Stimulated activated CD4-positive, alpha-beta T cell treated with anti-CD3 and anti-CD28 coated beads, Interleukin-1b, Interleukin-23, amount 100 ng/mL, for 1 hour (primary cell): ENCODE measurements at places on chromosomes 6 and 20.

DNA sequence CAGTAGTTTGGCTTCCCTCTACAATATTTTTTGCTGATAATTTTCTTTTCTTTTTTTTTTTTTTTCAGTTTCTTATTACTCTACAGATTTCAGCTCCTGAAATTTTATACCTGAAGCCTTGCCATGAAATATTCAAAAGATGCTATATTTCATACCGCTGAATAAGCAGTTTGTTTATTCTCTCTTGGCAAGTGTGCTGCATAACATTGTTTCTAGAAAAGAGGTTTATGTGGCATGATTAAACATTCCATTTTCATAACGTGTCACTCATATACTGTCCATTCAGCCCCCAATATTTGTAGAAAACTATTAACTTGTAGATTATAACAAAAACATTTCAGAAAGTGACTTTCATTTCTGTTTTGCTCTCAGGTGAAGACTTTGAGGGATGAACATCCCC lies 174.4 kb upstream of the NOX3 start:
- no peak for DNase-seq

GRCh38 chr6:31617010-31617409 lies 2.0 kb downstream of the AIF1 start:
- no peak for DNase-seq

DNA sequence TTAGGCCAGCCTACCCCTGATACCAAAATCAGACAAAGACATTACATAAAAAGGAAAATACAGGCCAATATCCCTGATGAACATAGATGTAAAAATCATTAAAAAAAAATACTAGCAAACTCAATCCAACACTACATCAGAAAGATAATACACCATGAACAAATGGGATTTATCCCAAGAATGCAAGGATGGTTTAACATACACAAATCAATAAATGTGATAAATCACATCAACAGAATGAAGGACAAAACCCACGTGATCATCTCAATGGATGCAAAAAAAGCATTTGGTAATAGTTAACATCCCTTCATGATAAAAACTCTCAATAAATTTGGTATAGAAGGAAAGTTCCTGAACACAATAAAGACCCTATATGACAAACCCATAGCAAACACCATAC lies 63.8 kb downstream of the SLC22A2 start:
- no peak for DNase-seq

DNA sequence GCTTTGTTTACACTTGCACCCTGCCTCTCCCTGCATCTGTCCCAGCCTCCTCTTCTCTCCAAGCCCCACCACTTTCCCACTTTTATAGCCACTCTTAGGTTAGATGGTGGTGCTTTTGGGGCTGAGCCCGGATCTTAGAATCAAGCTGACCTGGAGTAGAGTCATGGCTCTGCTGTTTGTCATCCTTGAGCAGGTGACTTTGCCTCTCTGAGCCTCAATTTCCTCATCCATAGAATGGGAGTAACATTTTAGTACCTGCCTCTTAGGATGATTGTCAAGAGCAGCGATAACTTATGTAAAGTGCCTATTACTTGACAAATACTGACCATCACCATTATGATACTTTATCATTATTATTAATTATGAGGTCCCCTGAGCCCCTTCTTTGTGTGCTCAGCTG lies 48.2 kb downstream of the CPNE5 start:
- no peak for DNase-seq

GRCh38 chr20:26167499-26167898 lies 470.8 kb upstream of the ZNF337 start:
- DNase-seq, result no peak

- DNase-seq, result no peak
Measured at GRCh38 chr20:20456741-20457140, 88.8 kb downstream of the INSM1 start.

DNA sequence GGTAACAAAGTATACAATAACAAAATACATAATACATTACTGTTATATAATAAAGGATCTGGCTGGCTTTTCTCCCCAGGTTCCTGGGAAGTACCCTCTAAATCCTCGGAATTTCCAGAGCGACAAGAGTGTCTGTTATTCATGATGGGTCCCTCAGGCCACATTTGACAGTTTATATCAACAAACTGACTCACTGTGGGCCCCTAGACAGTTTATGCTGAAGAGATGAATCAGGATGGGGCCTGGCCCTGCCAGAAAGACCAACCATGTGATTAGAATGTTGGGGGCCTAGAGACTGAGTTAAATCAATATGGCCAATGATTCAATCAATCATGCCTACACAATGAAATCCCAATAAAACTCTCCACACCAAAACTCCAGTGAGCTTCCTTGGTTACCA lies 13.5 kb downstream of the USP45 start:
- DNase-seq, result no peak

- DNase-seq, result no peak
Measured at GRCh38 chr6:80158478-80158989, 52.1 kb downstream of the BCKDHB start.

DNA sequence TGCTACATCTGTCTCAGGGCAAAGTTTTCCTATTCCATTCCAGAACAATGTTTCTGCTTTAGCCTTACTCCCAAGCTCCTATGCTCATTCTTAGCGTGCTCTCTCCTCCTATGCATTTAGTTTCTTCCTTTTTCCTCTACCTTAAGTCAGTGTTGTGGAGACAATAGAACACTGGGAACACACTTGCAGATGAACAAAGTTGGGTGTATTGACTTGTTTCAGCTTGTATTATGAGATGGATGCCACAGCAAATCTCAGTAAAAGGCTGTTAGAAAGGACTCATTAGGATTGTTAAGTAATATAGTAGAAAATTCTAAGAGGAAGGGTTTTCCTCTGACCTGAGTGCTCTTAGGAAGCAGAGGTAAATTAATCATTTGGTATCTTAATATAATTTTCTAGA lies 48.4 kb downstream of the BMP5 start:
- no peak for DNase-seq

GRCh38 chr20:43982886-43983285 lies 68.2 kb downstream of the TOX2 start:
- no peak for DNase-seq

DNA sequence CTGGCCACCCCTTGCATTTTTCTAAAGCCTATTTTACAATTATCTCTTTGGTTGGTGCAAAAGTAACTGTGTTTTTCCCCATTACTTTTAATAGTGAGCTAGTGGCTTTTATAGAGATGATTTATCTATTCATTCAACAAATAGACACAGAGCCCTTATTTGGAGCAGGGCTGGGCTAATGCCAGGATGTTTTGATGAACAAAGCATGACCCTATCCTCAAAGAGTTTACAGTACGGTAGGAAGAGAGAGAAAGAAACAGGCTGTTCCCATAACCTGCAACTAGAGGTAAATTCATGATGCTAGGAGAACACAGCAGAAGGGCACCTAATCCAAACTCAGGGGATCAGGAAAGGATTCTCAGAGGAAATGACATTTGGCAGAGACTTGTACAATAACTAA lies 37.3 kb upstream of the UST start:
- no peak for DNase-seq

GRCh38 chr6:75199889-75200288 lies 6.0 kb downstream of the COL12A1 start:
- no peak for DNase-seq

- DNase-seq, result no peak
Measured at GRCh38 chr20:34377072-34377847, 14.2 kb downstream of the ITCH start.

DNA sequence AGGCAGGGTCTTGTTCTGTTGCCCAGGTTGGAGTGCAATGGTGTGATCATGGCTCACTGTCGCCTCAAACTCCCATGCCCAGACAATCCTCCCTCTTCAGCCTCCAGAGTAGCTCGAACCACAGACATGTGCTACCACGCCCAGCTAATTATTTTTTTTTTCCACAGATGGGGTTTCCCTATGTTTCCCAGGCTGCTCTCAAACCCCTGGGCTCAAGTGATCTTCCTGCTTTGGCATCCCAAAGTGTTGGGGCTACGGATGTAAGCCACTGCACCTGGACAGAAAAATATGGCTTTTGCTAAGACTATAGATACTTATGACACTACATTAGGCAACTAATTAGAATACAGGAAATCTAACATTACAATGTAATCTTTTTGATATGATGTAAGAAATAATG lies 17.9 kb downstream of the RNF24 start:
- no peak for DNase-seq

DNA sequence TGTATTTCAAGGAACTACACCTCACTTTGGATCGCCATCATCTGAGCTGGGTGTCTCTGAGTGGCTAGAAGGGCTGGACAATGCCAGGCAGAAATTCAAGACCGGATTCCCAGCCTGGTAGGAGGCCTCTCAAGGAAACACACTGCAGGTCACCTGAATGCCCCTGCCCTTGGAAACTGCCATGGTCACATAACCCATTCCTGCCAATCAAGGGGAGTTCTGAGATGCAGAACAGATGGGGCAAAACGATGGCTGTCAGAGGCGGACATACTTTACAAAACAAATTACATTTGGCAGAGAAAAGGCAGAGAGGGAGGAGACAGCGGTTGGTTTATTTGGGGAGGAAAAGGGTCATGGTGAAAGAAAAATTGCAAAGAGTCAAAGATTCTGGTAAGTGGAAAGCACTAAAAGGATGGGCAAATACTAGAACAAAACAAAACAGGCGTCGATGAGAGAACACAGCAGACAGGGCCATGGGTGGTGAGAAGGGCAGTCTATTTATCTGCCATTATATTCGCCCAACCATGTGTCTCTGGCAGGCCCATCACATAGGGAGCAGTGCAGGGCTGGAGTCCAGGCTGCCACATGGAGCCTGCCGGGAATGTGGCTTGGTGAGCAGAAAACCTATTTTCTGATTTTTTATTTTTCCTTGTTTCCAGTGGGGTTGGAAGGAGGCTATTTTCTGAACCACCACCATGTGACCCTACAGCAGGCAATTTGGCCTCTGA lies 13.5 kb downstream of the BEND3 start:
- DNase-seq, result no peak

DNA sequence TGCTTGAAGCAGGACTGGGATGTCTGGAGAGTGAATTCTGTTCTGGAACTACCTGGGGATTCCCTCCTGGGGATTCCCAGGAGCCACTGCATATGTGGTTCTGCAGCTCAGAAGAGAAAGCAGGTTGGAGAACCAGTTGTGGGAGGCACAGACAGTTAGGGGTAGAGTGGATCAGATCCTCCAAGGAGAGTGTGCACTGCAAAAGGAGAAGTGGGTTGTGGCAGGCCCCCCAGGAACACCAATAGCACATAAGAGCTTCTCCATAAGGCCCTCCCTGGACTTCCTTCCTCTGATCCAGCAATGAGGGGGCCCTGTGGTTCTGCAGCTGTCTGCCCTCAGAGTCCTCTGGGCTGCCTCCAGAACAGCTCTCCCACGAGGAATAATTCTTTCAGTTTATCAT lies 369.2 kb upstream of the CNR1 start:
- no peak for DNase-seq

DNA sequence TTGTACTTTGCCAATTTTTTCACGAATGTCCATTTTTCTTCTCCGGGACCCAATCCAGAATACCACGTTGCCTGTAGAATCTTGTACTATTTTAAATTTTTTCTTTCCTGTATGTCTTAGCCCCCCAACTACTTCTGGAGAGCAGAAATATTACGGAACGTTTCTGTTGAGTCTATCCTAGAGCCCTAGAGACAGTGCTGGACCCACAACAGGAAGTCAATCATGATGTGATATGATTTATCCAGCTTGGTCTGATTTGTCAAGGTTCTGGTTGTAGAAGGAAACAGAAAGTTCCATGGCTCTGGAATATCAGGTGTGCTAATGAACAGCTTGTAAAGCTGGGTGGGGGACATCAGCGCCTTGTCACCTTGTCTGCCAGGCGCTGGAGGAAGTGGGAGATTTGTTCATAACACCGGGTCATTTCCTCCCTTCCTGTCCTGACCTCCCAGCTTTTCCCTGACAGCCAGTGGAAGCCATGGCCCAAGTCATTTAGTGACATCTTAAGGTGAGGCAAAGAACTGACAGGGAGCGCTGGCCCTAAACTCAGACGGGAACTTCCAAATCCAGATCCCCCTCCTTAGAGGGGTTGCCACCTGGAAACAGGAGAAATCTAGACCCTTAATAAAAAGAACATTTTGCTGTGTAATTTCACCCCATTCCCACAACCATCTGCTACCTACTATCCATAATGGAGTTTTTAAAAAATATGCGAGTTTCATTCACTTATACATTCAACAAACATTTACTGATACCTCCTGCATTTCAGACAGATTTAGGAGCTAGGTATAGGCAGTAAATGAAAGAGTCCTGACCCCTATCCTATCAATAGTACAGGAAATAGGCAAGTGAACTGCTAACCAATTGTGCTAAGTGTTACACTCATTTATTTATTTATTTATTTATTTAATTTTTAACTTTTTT lies 130.5 kb downstream of the ZFP64 start:
- DNase-seq, result no peak

GRCh38 chr6:88403486-88403885 lies 237.3 kb upstream of the CNR1 start:
- no peak for DNase-seq

DNA sequence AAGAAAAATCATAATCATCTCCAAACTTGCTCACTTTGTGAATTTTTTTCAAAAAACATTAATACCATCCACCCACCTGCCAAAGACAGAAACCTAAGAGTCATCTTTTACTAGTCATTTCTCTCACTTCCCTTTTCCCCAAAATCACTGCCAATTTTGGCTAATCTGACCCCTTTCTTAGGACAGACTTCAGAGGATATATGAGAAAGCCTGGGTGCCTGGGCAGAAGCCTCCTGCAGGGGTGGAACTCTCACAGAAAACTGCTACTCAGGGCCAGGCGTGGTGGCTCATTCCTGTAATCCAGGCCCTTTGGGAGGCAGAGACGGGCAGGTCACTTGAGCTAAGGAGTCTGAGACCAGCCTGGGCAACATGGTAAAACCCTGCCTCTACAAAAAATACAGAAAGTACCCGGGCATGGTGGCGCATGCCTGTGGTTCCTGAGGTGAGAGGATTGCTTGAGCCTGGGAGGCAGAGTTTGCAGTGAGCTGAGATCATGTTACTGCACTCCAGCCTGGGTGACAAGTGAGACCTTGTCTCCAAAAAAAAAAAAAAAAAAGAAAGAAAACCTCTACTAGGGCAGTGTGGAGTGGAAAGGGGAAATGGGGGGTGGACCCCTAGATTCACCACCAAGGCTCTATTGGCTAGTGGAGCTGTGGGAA lies 3.8 kb downstream of the DEK start:
- DNase-seq, result no peak

- no peak for DNase-seq
Measured at GRCh38 chr20:45318386-45318939, 10.4 kb upstream of the MATN4 start.

- no peak for DNase-seq
Measured at GRCh38 chr6:3011592-3011991, 11.9 kb downstream of the NQO2 start.

GRCh38 chr20:23192469-23192868 lies 106.3 kb upstream of the CD93 start:
- DNase-seq, result no peak

- no peak for DNase-seq
Measured at GRCh38 chr20:49814057-49814694, 1.5 kb downstream of the SLC9A8 start.

DNA sequence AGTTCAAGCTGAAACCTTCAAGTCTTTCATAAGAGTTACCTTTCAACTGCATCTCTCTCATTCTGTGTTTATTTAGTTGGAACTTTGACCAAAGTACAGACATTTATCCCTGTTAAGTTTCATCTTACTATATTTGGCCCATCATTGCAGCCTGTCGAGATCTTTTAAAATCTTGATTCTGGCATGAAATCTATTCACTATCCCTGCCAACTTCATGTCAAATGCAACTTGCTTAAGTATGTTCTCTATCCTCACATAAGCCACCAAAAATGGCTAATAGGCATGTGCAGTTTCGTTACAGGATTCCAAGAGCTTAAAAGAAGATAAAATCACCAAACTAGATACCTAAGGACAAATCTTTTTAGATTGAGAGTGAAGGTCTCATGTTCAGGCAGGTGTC lies 117.5 kb upstream of the KCNQ5 start:
- no peak for DNase-seq

GRCh38 chr6:2768696-2769095 lies 3.5 kb downstream of the WRNIP1 start:
- DNase-seq, result no peak
